ENCODE measurements at places on chromosomes 1 and 21. TPM values are rescaled to one million over a fixed set of nuclear protein-coding genes. Genes with fewer than 3 reads are reported as not detected.

Gene PADI2
- not detected for total RNA-seq

Gene MAP3K7CL
- 7.6 TPM for total RNA-seq

Gene CELA3A
- total RNA-seq = not detected

Gene MAN1A2
- 68.2 TPM for total RNA-seq

Gene CLCA1
- not detected for total RNA-seq

Gene RHBDL2
- total RNA-seq = 0.33 TPM

Gene CD52
- not detected for total RNA-seq

Gene SPRR2G
- total RNA-seq = not detected

Gene INAVA
- not detected for total RNA-seq

Gene LRRC42
- total RNA-seq = 23.4 TPM

Gene KIF21B
- total RNA-seq = 2.9 TPM

Gene SLC1A7
- total RNA-seq = not detected

Gene ADGRB2
- 0.85 TPM for total RNA-seq

Gene YTHDF2
- 91.9 TPM for total RNA-seq

Gene STIL
- total RNA-seq = 15.8 TPM

Gene SH3BGR
- total RNA-seq = 1.6 TPM

Gene AQP10
- total RNA-seq = 0.13 TPM

Gene FCER1A
- not detected for total RNA-seq

Gene MEGF6
- total RNA-seq = 49.2 TPM

Gene RPE65
- total RNA-seq = not detected

Measured in pulmonary artery endothelial cell (primary cell).